NCI-H1105 treated with DMSO at 0.1 percent for 48 hours (cell line): ENCODE measurements at places on chromosomes 1 and 21.

DNA sequence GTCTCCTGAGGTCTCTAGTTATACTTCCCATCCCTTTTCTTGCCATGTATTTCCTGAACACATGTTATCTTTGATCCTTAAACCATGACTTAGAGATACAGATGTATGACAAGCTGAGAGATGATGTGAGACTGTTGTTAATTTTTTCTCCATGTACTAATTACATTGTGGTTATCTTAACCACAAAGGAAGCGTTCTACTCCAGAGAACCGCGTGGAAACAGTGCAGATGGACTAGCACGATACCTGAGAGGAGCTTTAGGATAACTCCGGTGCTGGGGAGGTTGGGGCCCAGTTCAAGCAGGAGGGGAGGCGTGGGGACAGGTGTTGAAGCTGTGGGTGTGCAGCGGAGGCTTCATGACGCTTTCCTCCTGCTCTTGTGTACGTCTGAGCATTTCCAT is 17.5 kb downstream of the PDE9A start:
- DNase-seq = no peak

GRCh38 chr1:185314411-185314810 is 2.6 kb downstream of the IVNS1ABP start:
- DNase-seq = no peak

- no peak for DNase-seq
These were observed 2.8 kb upstream of the C1orf162 start for GRCh38 chr1:111471012-111471411.

DNA sequence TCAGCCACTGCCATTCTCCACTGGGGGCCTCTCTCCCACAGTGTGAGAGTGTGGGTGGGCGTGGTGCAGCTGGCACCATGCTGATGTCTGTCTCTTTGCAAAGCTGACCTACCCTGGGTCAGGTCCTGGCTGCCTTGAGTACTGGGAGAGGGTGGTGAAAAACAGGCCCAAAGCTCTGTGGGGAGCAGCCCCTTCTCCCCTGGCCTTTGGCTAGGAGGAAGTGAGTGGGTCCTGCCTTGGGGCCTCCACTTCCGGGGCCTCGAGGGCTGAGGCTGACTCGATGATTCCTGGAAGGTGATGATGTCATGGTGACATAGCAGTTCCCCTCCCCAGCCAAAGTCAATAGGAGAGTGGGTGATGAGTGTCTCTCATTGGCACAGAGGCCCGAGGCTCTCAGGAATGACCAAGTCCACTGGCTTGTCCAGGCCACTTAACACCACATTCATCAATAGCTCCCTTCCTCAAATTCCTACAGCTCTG is 53.0 kb downstream of the IER5 start:
- no peak for DNase-seq

DNA sequence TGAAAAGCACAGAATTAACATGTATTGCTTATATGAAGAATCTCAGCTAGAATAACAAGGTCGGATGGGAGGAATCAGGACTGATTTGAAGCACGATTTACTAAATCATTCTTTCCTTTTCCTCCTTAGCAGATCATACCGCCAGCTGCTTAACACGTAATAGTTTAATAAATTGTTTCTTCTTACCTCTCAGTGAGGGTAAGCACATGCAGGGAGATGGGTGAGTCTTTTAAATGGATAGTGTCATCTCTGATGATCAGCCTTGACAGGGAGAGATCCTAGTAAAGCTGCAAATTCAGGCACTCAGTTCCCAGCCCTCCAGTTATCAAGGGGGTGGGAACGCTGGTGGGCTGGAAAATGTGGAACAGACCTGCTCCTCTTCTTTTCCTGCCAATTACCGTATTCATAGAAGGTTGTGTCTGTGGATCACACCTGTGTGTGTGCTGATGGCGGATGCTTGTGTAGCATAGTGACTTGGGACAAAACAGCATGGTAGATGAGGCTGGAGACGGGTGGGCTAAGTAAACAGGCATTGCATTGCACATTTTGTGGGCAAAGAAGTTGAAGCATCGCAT is 30.7 kb downstream of the NTPCR start:
- DNase-seq = no peak

- no peak for DNase-seq
These were observed 55.3 kb downstream of the C8B start for GRCh38 chr1:56910441-56910985.

DNA sequence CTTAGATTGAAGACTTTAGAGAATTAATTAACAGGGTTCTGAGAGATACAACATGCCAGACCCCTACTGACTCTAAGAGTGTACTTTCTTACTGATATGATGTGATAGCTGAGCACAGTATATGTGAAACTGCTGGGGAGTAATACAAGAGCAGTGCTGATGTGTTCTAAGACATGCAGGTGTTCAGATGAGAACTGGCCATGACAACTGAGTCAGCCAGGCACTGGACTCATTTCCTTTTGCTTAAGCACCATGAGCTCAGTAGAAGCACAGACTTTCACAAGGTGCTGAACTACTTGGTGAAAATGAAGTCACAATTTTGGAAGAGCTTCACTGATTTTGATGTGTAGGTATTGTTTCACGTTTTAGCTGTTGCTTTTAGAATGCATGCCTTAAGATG is 15.9 kb upstream of the POGZ start:
- DNase-seq = no peak

GRCh38 chr1:38274974-38275373 is 228.4 kb upstream of the POU3F1 start:
- no peak for DNase-seq

DNA sequence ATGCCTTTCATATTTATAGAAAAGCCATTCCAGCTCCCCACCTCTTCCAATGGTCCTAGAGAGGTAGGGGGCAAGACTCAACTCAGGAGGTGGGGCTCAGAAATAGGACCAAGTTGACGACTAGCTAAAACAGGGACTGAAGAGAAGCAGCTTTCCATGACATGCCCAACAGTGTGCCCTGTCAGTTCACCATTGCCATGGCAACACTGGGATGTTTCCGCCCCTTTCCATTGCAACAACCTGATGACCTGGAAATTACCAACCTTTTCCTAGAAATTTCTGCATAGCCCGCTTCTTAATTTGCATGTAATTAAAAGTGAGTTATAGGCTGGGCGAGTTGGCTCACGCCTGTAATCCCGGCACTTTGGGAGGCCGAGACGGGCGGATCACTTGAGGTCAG is 22.4 kb upstream of the INTS3 start:
- no peak for DNase-seq

- no peak for DNase-seq
These were observed 57.2 kb downstream of the TNFSF4 start for GRCh38 chr1:173149887-173150286.

DNA sequence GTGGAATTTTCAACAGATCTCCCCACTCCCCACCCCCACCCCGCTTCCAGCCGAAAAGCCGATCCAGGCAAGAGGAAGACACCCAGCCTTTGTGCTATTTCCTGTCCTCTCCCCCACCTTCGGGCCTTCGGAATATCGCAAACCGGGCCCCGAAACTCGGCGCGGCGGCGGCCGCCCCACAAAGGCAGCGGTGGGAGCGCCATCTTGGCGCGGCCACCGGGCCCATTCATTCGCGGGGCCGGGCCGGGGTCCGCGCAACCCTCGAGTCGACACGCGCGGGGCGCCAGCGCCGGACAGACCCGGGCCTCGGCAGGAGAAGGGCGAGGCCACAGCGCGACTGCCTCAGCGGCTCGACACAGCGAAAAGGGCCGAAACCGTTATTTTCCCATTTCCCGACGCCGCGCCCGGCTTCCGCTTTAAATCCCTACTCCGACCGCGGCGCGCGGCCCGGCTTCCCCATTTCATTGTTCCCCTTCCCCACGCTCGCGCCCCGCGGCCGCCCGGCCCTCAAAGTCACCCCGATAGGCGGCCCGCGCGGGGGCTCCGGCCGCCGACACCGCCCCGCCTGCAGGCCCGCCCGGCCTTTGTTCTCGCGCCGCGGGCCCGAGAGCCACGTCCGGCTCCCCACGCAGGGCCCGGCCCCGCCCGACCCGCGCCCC is 911 bp downstream of the GNB1 start:
- DNase-seq = no peak

DNA sequence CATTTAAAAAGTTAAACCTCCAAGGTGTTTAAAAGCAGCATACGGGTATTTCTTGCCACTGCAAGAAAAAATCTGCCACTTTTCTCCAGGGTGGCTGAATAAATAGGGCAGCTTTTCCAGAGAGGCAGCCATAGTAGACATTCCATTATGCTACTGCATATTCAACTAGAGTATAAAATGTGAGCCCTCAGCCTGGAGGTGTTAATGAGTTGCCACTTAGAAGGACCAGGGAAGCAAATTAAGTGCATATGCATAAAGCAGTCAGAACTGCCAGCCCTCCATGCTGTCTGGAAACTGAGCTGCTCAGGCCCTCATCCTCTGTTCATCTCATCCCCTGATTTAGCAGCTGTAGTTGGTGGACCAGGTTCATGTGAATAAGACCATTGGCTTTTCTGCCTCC is 99.4 kb downstream of the DIRAS3 start:
- DNase-seq = no peak

- no peak for DNase-seq
These were observed 24.8 kb upstream of the MYOCOS start for GRCh38 chr1:171597203-171597602.

DNA sequence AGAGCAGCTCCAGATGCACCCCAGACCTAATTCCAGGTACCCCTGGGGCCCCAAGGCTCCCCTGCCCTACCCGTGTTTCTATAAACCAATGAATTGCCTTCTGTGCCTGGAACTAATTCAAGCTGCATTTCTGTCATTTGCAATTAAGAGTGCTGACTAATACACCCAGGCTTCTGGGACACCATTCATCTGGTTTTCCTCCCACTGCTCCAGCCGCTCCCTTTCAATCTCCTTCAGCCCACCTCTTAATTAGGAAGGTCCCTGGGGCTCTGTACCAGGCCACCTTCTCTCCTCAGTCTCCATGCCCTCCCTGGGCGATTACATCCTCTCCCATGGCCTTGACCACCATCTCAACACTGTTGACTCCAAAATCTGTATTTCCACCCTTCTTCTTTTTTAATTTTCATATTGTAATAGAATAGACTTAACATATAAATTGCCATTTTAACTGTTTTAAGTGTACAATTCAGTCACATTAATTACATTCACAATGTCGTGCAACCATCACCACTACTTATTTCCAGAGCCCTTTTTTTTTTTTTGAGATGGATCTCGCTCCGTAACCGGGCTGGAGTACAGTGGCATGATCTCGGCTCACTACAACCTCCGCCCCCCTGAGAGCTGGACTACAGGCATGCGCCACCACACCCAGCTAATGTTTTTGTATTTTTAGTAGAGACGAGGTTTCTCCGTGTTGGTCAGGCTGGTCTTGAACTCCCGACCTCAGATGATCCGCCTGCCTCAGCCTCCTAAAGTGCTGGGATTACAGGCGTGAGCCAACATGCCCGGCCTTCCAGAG is 9.2 kb upstream of the GJB3 start:
- DNase-seq = no peak
